ENCODE measurements at places on chromosomes 7 and 10.

DNA sequence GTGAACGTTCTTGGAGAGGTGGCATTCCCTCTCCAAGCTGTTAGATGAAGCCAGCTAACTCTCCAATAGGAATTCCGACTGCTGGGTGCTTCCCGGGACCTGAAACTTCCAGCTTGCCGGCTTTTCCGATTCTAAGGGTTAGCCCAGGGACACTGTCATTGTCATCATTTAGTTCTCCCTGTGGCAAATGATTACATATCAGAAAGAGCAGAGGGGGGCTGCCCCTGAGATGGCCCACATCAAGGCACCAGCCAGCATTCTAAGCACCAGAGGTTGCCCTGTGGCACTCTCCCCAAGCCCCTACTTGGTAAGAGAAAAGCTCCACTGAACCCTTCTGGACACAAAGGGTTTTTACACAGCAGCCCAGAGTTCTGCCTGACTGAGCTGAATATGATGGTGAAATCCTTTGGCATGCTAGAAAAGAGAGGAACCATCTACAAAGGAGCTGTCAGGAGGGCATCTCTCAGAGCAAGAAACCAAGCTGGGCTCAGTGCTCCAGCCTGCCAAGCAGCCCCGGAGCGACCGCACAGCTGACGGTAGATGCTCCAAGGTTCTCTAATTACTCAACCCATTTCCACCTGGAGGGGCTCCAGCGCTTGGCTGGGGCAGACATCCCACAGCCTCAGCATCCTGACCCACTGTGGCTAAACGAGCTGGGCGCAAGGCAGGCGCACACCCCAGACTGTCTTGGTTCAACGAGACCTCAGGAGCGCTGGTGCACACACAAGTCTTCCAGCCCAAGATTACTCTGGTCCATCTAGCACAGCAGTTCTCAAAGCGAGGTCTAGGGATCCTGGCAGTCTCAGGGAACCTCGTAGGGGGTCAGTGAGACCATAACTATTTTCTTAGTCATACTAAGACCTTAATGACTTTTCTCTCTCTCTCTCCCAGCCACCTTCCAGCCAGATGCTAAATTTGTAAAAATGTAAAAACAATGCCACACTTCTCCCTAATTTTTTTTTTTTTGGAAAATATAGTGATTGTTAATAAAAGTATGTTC lies 160.5 kb downstream of the GFRA1 start:
- DNase-seq, result no peak

- DNase-seq, result no peak
These were observed 14.6 kb downstream of the ADRB1 start for GRCh38 chr10:114058297-114058696.

DNA sequence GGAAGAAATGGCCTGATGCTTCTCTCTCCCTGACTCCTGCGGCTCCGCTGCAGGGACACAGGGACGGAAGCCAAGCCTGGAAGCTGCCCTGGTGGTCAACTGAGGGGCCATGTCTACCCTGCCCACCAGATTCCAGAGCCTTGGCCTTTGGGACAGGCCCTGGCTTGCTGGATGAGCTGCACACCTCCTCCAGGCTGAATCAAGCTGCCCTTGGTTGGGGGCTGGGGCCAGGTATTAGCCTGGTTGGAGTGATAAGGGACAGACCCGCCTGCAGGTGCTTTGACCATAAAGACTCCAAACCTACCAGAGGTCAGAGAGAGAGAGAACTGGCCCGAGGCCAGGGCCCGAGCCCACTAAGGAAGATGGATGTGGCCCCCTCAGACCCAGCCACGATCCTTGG lies 30.1 kb downstream of the CRHR2 start:
- no peak for DNase-seq

DNA sequence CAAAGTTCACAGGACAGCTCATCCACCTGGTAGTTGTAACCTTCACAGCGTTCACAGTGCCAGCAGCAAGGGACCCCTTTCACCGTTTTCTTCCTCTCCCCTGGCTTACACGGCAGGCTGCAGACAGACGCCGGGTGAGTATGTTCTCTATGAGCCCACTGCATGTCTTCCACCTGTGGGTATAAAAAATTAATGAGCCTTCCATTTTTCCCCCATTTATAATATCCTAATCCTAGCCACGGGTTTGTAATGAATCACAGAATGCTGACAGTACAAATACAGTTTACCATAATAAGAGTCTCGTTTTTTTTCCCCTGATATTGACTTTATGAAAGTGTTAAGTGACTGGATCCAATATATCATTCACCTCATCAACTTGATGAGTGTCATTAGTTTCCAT lies 719.0 kb downstream of the GRM8 start:
- no peak for DNase-seq

DNA sequence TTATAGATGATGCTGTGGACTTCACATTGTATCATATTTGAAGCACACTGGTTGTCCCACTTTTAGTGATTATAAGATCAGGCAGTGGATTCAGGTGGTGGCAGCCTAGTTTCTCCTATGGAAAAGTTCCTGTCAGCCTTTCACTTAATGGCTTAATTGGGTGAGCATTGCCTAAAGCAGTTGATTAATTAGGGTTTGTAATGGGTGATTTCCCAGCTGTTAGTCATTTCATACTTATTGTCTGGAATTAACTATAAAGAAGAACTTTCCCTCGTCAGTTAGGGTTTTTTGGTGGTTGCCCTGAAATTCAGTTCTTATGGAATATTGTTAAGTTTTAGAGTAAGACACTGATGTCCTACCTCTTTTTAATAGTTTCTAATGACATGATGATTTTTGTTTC lies 78.8 kb downstream of the SLC25A40 start:
- DNase-seq, result no peak

DNA sequence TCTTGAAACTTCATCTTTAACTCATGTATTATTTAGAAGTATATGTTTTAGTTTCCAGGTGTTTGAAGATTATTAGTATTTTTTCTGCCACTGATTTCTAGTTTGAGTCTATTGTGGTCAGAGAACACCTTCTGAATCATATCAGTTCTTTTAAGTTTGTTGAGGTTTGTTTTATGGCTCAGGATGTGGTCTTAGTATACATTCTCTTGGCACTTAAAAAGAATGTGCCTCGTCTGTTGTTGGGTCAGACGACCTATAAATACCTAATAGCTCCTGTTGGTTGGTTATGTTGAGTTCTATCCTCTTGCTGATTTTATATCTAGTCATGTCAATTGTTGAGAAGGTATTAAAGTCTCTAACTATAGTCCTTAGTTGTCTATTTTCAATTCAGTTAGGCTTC lies 15.9 kb downstream of the TDRD1 start:
- no peak for DNase-seq

DNA sequence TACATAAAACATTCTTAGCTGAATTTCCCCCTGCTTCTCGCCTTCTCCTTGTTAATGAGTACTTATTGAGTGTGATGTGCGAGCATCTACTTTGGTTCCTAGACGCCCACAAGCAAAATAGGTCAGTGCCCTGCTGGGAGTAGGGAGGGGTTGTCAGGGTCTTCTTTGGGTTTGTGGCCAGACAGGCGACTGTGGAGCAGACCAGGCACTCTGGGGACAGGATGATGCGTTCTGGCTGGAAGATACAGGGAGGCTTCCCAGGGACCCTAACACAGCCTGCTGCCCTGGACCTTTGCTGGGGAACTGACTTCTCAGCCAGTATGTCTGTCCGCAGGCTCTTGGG lies 227.2 kb downstream of the CUX1 start:
- no peak for DNase-seq

GRCh38 chr10:131724169-131724545 lies 176.7 kb upstream of the PPP2R2D start:
- no peak for DNase-seq

GRCh38 chr10:78176320-78177317 lies 143.0 kb downstream of the RPS24 start:
- DNase-seq, result no peak

DNA sequence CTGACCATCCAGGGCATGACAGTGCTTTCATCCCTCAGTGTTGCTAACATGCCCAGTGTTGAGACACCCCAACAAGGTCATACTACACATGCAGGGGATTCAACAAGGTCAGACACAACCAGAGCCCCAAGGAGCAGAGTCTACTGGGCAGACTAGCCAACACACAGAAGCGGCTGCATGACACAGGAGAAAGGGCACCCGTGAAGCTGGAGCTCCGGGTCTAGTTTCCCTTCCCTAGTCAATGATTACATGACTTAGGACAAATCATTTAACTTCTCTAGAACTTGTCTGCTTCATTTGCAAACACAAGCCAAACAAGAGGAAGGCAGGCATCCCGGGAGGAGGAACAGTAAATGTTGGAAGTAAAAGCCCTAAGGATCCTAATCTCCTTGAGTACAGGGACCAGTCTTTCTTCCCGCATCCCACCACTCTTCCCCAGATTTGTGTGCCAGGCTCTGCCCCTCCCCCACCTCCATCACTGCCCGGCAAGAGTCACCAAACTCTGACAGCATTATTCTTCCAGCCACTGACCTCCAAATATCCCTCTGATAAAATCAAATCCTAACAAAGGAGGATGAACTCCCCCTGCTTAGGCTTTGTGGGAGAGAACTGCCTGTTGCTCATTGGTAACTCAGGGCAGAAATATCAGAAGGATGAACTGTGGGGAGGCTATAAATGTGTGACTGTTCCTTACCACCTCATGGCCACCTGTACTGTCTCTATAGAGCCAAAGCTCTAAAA lies 104.3 kb downstream of the KCNMA1 start:
- DNase-seq, result no peak

DNA sequence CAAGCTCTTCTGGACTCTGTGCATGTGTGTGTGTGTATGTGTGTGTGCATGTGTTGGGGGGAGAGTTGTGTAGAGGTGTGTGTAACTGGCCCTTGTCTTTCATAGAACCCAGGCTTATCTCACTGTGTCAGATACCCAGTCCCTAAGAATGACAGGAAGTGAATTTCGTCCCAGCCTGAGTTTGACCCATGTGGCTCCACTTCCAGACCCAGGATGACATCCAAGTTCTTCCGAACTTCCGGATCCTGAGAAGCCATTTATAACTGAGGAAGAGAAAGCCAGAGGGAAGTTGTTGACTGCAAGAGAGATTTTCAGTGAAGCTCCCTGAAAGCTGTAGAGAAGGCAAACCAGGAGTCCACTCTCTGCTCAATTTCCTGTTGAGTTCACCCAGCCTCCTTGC lies 53.2 kb downstream of the ADRB1 start:
- no peak for DNase-seq

DNA sequence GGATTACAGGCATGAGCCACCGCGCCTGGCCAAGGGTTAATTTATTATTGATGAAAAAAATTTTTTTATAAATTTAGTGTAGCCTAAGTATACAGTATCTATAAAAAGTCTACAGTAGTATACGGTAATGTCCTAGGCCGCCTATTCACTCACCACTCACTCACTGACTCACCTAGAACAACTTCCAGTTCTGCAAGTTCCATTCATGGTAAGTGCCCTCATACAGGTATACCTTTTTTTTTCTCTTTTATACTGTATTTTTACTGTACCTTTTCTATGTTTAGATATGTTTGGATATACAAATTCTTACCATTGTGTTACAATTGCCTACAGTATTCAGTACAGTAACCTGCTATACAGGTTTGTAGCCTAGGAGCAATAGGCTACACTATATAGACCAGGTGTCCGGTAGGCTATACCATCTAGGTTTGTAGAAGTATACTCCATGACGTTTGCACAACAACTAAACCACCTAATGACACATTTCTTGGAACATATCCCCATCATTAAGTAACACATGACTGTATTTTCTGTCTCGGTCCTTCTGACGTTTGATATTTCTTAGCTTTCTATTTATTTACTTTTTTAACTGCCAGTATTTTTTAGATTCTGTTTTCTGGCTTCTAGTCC lies 23.4 kb downstream of the IRF5 start:
- DNase-seq, result no peak

DNA sequence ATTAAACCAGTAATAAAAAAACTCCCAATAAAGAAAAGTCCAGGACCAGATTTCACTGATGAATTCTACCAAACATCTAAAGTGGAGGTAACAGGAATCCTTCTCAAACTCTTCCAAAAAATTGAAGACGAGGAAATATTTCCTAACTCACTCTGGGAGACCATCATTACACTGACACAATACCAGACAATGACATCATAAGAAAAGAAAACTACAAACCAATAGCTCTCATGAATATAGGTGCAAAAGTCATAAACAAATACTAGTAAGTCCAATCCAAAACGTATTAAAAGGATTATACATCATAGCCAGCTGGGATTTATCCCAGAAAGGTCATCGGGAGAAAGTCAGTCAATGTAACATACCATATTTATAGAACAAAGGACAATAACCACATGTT lies 94.0 kb upstream of the RAB18 start:
- no peak for DNase-seq

DNA sequence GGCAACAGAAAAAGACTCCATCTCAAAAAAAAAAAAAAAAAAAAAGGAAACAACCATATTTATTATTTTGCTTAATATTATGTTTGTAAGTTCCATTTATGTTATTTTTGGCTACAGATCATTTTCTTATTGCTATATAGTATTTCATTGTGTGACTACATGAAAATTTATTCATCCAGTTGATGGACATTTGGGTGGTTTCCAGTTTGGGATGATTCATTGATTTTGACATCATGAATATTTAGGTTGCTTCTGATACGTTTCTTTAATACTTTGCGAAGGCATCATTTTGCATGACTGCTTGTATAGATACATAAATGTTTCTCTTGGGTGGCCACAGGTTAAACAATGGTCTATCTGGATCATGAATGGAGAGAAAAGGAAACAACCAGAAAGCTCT lies 2.0 kb upstream of the NPSR1 start:
- DNase-seq, result no peak

DNA sequence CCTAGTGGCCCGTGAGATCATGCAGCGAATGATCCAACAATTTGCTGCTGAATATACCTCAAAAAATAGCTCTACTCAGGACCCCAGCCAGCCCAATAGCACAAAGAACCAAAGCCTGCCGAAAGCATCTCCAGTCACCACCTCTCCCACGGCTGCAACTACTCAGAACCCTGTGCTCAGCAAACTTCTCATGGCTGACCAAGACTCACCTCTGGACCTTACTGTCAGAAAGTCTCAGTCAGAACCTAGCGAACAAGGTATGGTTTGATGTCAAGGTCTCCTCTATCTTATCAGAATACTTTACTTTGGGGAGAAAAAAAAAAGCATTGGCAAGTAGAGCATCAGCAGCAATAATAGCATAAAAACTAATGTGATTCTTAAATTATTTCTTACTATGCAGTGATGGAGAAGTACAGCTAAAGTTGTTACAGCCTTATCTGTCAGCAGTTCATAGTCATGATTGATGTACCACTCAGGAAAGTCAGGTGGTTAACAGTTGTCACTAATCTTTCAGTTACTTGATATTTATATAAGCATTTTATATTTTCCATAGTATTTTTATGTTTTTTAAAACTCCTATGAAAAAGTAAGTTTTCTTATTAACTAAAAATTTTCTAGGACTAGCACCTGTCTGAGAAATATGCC lies 117.1 kb downstream of the LCOR start:
- no peak for DNase-seq

DNA sequence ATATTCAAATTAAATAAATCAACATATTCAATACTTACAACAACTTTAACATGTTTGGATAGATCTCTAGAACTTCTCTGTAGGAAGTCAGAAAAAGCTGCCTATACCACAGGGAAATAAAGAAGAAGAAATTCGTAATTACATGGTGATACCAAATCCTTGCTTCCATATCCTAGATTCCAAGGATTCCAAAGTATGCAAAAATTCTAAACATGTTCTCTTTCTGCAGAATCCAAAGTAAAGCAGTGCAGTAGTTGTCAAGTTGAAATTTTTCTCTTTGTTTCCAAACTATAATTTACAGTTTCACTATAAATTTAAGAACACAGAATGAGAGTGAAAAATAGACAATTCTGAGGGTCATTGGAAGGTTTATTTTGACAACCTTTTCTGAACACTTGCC lies 233.7 kb upstream of the PTN start:
- no peak for DNase-seq

Data from fibroblast of gingiva (primary cell).